ENCODE measurements at places on chromosomes 3 and 15.

GRCh38 chr3:89740080-89740880, 632.9 kb downstream of the EPHA3 start:
- DNase-seq, result no peak

GRCh38 chr3:30657914-30658313, 51.5 kb downstream of the TGFBR2 start:
- no peak for DNase-seq

DNA sequence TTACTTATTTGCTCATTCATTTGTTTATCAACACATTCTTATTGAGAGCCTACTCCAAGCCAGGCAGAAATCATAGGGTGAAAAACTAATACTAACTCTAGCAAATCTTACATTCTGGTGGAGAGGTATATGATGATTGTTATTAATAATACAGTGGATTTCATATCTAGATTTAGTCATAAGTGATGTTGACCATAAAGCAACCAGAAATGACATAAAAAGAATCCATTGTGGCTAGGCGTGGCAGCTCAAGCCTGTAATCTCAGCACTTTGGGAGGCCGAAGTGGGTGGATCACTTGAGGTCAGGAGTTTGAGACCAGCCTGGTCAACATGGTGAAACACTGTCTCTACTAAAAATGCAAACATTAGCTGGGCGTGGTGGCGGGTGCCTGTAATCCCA, 26.2 kb upstream of the IL20RB start:
- no peak for DNase-seq

GRCh38 chr3:68018275-68018674, 363.9 kb upstream of the SUCLG2 start:
- no peak for DNase-seq

DNA sequence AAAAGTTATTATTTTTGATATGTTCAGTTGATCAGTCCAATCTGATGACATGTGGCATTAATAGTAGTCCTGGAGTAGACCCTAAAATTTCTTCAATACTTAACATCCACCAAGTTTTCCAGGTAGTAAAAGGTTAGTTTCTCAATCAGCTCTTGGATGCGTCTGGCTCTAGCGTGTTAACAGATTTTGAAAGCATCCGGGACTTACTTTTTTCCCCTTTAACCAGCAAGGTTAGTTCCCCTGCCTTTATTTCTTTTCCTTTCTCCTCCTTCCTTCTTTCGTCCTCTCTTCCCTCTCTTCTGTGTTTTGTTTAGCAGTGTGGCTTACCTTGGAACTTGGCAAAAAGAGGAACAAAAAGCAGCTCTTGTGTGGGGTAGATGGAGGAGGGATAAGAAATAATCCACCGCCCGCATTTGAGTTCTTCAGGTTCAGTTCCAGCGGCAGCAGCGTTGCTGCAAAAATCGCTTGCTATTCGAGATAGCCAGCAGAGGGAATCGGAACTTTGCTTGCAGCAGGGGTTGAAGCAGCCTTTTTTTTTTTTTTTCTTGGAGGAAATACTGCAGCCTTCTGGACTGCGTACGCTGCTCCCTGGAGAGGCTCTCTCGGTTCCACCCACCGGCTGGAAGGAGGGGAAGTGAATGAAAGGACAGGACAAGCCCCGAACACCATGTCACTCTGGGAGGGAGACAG, at the start of gene RBMS3:
Gene RBMS3 (plus strand): TSS at position 668 of the 690 bp plus-strand sequence.
- DNase-seq, result no peak

GRCh38 chr3:159356606-159357005, 554.8 kb downstream of the MFSD1 start:
- no peak for DNase-seq

- DNase-seq, result no peak
Measured at GRCh38 chr3:100069472-100069871, 44.8 kb downstream of the FILIP1L start.

- no peak for DNase-seq
Measured at GRCh38 chr15:66515901-66516322, 10.8 kb downstream of the ZWILCH start.

GRCh38 chr3:24678421-24678865, 183.8 kb upstream of the THRB start:
- DNase-seq, result no peak

- no peak for DNase-seq
Measured at GRCh38 chr3:157305392-157305791, 131.3 kb upstream of the PTX3 start.

- no peak for DNase-seq
Measured at GRCh38 chr15:69843900-69844304, 253.8 kb downstream of the TLE3 start.

DNA sequence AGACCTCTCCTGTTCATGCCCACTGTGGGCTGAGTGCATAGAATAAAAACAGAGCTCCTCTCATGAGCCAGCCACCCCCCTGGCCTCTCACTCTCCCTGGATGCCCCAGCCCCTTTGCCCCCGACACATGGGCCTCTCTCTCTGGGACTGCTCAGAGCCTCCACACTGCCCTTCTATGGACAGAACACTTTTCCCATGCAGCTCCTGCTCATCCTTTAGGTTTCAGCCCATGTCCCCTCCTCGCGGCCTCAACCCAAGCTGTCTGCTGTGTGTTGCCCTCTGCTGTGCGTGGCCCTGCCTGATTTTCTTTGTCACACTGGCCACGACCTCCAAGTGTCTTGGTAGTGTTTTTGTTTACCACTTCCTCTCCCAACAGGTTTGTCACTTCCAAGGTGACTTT, 20.7 kb upstream of the PRR23E start:
- DNase-seq, result no peak

DNA sequence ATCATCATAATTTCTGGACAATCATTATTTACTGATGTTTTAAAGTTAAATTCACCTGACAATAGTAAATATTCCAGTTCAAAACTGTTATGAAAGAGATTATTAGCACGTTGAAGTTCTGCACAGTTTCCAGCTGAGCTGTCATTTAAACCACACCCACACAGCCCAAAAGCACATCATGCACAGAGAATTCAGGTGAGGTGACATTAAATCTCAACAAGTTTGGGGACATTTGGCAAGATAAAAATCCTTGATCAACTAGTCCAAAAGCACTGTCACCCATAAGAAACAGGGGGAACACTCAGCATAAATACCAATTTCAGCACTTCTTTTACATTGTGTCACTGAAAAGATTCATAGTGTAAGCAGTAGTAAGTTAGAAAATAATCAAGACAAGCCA, 6.9 kb downstream of the NCEH1 start:
- DNase-seq, result no peak

GRCh38 chr3:151256749-151257148, 21.6 kb downstream of the P2RY14 start:
- no peak for DNase-seq

GRCh38 chr3:11096266-11097139, 57.8 kb upstream of the HRH1 start:
- DNase-seq, result no peak

GRCh38 chr15:27669641-27670040, 429.5 kb downstream of the OCA2 start:
- DNase-seq, result no peak

DNA sequence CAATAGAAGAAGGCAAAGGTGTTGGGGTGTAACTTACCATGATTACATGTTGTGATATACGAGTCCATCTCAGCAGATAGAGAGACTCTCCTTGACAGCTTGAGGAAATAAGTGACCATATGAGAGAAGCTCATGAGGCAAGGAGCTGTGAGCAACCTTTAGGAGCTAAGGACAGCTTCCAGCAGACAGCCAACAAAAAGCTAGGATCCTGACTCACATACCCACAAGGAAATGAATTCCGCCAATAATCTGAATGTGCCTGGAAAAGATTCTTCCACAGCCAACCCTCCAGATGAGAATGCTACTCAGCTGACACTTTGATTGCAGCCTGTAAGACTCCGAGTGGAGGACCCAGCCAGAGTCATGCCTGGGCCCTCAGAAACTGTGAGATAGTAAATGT, 339.6 kb upstream of the TPRG1 start:
- no peak for DNase-seq

DNA sequence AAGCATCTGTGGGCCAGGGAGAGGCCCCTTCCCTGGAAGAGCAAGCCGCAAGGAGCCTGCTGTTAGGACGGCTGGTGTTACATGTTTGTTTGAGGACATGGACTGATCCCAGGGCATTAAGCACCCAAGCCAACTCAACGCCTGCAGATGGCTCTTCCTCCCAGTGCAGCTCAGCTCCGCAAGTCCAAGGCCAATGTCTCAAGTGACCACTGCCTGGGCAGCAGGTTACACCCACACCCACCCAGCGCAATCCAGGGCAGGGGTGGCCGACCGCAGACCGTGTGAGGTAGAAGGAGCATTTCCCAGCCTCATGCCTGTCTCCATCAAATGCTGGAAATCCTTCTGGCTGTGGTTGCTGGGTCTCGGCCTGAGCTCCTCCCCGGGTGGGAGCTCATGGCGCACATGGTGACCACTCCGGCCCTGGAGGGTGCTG, 14.5 kb downstream of the GP5 start:
- DNase-seq, result no peak

- no peak for DNase-seq
Measured at GRCh38 chr15:67107014-67107812, 41.8 kb downstream of the SMAD3 start.

DNA sequence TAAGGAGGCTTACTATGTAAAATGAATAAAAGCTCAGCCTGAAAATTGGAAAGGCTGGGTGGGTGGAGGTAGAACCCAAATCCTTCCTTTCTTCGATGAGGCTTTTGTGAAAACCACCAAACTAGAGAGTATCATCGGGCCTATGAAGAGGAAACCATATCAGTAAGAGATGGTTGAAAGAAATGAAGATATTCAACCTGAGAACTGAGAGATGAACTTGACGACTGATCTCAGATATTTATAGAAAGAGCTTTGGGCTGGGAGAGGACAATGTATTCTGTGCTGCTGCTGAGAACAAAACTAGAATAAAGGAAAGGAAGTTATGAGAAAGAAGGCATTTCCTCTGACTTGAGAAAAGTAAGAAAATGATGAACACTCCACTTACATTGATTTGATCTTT, 236.6 kb downstream of the KCNH8 start:
- no peak for DNase-seq

DNA sequence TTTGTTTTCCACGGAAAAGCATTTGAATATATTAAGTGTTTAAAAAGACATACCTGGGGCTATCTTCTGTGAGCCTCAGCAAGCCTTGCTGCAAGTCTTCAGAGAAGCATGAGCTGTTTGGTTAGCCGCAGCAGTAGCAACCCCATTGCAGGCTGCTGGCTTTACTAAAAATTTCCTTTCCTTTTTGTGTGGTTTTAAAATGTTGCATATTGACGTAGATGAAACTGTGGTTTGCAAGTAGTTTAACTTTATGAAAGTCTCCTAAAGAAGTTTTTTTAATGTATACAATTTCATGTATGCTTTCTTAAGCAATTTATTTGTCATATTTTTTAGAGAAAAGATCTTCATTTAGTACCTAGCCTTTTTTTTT, at the start of gene GPR171:
Gene GPR171 (minus strand): TSS at position 166 of the 370 bp plus-strand sequence. CDS start 3,830 bp downstream, outside the sequence.
- no peak for DNase-seq

- DNase-seq, result no peak
Measured at GRCh38 chr15:76059320-76060117, at the start of gene TMEM266. Gene TMEM266 (plus strand): TSS chr15:76059985. CDS start chr15:76134264, 74,279 bp downstream.

DNA sequence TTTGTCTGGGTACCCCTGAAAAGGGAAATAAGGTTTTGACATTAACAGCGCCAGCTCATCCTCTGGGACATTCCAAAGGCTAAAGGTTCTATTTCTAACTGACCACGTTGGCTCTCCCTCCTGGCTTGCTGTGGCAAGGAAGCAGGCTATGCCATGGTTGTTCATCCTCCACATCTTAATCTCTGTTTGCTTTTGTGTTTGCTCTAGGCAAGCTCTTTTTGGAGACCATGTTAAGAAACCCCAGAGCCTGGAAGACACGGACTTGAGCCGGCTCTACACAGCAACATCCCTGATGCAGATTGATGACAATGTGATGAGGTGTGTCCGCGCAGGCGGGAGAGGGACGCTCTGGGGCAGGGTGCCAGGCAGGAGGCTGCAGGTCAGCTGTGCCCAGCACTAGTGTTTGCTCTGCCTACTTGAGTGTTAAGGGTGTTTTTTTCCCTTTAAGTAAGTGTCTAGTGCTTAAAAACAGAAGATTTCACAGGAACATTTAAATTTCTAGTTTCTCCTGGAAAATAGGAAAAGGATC, 33.3 kb downstream of the RLBP1 start:
- DNase-seq, result no peak

- no peak for DNase-seq
Measured at GRCh38 chr15:49900903-49901235, 218.2 kb downstream of the ATP8B4 start.

GRCh38 chr3:185968168-185968567, 30.4 kb upstream of the TRA2B start:
- DNase-seq, result no peak

GRCh38 chr3:82376883-82377282, 615.4 kb upstream of the GBE1 start:
- no peak for DNase-seq
